ENCODE measurements at places on chromosomes 16 and 17. TPM values are rescaled to one million over a fixed set of nuclear protein-coding genes. Genes with fewer than 3 reads are reported as not detected.

BTBD17 gene
- not detected for total RNA-seq

SF3B3 gene
- 218 TPM for total RNA-seq

WNT9B gene
- not detected for total RNA-seq

ARHGDIG gene
- total RNA-seq, result not detected

GRCh38 chr17:62064029-62064790 is 868 bp downstream of the MED13 start:
- DNase-seq, result no peak

DNA sequence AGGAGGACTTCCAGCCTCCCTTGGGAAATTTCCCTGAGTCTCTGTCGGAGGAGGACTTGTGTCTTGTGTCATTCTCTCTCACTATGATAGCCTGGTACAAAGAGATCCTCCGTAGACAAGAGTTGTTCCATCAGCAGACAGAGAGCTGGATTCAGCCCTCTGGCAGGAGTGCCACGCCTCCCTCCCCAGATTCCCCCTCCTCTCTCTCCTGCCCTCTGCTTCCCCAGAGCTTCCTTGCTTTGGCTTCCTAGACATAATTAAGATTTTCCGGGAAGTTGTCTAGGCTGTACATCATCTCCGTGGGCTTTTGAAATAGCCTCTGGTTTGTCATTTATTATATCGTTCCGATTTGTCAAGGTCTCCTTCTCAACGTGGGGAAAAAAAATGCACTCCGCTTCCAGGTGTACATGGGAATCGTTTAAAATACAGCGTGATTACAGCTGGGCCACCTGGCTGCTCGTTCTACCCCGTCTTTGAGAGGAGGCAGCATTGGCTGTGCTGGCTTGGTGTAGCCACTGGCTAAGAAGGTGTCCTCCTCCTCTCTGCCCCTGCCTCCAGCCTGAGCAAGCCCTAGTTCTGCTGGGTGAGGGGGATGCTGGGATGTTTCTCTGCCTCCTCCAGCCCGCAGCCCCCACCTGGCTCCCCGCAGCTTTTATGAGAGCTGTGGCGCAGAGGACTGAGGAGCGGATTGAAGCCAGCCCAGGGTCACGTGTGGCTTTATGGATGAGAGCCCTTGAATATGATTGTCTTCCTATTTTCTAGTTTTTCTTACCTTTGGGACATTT is 282.5 kb downstream of the SNX29 start:
- no peak for DNase-seq

- DNase-seq, result peak; percentile 51
Measured at GRCh38 chr16:57994778-57995177, 5.7 kb downstream of the ZNF319 start.

GRCh38 chr16:87050142-87050541 is 267.1 kb downstream of the C16orf95 start:
- no peak for DNase-seq

DNA sequence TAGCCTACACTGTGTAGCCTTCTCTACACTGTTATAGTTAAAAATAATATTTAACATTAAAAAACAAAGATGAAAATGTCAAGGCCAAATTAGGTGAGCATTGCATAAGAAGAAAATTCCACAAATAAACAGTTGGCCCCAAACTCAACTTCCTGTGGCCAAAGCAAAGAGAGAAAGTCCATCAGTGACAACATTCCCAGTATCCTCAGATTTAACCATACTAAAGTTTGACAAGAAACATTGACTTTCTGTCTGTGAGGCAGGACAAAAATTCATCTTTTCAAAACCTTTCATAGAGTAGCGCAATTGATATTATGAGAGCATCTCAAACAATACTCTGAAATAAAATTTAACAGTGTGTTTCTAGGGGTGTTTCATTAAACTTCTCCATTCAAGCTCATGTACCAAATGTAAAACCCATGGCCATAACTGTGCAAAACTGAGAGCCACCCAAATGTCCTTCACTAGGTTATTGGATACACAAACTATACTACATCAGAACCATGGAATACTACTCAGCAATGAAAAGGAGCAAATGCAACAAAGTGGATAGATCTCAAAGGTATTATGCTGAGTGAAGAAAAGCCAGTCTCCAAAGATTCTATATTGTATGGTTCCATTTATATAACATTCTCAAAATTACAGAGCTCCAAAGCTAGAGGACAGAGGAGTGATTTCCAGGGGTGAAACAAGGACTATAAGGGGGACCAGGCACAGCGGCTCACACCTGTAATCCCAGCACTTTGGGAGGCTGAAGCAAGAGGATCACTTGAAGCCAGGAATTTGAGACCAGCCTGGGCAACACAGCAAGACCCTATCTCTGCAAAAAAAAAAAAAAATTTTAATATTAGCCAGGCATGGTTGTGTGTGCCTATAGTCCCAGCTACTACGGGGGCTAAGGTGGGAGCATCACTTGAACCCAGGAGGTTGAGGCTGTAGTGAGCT is 38.7 kb downstream of the TMEM114 start:
- DNase-seq, result no peak

DNA sequence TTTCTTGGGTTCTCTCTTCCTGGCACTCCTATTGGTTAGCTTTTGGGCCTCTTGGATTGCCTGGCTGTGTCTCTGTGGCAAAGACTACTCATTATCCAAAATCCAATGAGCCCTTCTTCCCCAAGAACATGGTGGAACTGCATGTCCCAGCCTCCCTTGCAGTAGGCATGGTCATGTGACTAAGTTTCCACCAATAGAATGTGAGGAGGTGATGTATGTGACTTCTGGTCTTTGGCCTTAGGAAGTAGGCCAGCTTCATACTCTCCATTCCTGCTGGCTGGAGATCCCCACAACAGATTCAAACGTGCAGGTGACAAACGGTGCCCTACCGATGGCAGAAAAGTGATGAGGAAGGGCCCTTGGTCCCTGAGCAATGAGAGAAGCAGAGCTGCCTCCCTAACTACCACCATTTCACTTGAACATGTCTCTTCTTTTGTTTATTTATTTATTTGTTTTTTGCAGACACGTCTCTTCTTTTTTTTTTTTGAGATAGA is 17.3 kb upstream of the SPN start:
- peak; percentile 29 for DNase-seq

DNA sequence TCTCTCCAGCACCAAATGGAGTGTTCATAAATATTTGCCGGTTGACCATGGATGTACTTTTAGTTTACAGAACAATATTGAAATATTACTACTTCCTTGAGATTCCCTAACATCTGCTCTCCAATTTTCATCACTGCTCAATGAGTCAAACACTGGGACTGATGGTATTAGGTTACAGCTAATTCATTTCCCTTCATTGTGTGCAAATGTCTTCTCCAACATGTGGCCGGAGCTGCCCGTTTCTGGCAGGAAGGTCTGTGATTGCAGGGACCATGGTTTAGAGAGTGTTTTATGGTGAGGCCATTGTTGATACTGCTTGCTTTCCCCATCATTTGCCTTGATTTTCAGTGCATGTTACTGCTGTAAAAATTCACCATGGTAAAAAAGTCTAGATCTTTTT is 209.3 kb downstream of the HS3ST3B1 start:
- no peak for DNase-seq

DNA sequence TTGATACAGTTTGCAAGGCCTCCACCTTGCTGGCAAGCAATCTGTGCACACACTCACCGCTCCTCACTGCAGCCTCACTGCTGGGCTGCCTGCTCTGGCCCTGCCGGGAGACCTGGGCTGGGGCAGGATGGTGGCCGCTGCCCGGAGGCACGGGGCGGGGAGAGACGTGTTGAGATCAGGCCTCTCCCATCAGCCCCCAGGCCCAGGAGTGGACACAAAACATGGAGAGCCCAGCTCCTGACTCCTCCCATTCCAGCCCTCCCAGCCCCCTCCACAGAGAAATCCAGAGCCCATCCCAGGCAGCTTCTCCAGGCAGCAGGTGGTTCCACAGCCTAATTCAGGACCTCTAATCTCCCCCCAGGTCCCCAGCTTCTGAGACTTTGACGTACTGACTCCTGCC is 23.1 kb upstream of the RPL38 start:
- DNase-seq, result no peak

GRCh38 chr17:79739148-79740062 is 8.7 kb downstream of the ENPP7 start:
- DNase-seq, result peak; percentile 74

DNA sequence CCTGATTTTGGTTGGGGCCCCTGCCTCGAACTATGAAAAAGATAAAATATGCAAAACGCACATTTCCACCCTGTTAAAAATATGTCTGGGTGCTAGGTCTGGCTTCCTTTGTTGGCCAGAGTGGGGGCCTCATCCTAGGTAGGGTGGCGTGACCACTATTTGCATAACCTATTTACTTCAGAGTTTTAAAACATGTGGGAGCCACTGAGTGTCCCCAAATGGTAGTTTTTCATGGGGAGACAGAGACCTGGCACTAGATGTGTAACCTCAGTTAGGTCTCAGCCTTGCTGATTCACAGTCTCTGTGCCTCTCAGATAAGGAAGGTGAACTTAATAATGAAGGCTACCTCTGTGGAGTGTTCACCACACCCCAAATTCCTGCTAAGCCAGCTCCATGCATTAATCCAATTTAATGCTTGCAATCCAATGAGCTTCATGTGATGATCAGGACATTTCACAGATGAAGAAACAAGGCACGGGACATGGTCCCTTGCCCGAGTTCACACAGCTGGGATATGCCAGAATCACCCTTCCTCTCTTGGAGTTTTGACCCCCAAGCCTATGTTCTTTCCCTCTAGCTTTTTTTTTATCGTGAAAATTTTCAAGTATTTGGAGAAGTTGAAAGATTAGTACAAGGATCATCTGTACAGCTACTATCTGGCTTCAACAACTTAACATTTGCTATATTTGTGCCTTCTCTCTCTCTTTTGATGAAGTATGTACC is 103.4 kb downstream of the IRF8 start:
- DNase-seq, result no peak

DNA sequence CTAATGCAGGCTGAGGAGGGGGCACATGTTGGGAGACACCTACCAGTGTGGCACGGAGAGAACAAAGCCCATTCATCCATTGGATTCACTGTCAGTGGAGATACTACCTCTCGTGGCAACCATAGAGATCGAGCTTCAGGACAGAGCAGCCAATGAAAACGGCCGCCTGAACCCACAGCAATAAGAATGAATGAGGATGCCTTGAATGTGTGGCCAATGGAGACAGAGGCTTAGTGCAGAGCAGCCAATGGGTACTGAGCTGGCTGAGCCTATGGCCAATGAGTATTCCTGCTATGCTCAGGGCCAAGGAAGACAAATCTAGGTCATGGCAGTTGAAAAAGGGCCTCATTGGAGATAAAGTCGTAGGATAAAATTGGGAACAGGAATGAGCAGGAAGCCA is 10.9 kb downstream of the ARHGEF15 start:
- peak; percentile 32 for DNase-seq
